ENCODE measurements at places on chromosomes 1 and 21.

- DNase-seq = no peak
Observed at GRCh38 chr1:247115141-247115510, 11.0 kb upstream of the ZNF669 start.

DNA sequence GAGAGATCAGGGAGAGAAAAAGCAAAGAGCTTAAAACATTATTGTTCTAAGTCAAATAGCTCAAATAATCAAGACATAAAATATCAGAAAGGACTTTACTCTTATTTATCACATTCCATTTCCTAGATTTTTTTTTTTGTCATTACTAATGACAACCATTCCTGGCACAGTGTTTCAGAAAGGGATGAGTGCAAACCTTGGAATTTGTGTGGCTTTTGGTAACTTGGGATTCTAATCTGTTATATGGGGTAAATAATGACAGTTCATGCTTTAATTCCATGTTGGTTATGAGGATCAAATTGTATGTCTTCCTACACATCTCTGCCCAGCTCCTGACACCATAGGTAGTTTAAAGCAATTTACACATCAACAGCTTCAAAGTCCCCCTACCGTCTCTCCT is 358.4 kb upstream of the ADGRL4 start:
- peak; percentile 65 for DNase-seq

- DNase-seq = no peak
Observed at GRCh38 chr1:155071701-155072100, 6.9 kb upstream of the EFNA3 start.

- DNase-seq = no peak
Observed at GRCh38 chr1:151061704-151062103, 1.5 kb downstream of the MLLT11 start.

DNA sequence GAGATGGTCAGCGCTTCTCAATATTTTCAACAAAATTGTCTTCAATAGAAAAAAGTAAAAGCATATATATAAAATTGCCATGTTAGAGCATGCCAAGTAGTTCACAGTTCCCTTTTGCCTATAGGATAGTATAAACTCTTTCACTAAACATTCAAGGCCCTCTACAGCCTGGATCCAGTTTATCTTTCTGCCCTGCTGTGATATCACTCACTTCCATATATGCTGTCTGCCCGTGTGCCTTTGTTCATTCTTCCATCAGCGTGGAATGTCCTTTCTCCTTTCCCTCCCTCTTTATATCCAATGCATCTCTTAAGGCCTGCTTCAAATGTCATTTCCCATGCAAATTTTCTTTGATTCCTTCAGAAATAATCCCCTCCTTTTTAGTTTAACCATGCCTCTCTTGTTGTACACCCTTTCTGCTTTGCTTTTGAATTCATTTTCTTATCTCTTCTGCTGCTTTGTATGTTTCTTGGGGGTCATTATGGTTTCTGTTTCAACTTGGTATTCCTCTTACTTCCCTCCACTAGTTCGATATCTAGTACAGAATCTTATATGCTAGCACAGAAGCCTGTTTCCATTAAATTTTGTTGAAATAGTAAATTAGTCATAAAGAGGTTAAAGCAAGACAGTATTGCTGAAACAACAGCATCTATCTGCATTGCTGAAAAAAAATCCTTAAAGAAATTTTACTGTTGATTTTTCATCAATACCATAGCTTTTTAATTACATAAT is 44.7 kb downstream of the XCL2 start:
- DNase-seq = no peak

Data from AG08395 (cell line).